Activated CD4-positive, alpha-beta memory T cell treated with anti-CD3 and anti-CD28 coated beads for 36 hours (primary cell): ENCODE measurements at places on chromosomes 11 and 22. TPM values are rescaled to one million over a fixed set of nuclear protein-coding genes. Genes with fewer than 3 reads are reported as not detected.

GRCh38 chr11:12278766-12279671 lies 98.4 kb upstream of the PARVA start:
- no peaks in the 10 kb centered on the region for H3K36me3 ChIP-seq
- H3K27ac ChIP-seq: no peak overlapping the region
- no peaks in the 10 kb centered on the region for H3K27me3 ChIP-seq
- DNase-seq: no peak

DNA sequence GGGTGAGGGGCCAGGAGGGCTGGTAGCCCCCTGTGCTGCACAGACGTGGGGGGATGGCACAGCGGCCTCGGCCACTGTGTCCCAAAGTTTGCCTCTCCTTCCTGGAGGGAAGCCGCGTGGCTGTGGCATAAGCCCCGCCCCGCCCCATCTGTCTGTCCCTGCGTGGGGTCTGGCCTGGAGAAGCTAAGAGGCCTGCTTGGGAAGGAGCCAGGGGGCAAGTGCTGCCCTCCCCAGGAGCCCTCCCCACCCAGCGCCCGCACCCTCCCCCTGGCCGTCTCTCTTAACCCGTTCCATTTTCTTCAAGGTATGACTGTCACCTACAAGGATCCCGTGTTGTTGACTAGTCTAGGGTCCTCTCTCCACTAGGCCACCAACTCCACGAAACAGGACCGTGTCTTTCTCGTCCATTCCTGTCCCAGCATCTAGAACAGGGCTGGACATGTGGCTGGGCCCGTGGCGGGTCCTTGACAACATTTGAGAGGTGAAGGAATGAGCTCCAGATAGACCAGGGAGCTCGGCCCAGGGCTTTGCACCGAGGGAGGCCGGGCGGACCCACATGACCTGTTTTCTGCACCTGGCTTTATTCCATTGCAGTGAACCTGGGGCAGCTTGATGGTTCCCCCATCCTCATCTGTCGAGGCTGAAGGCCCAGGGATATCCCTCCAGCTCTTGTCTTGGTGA lies 428.0 kb downstream of the TBC1D22A start:
- no peak overlapping the region for H3K4me3 ChIP-seq
- no peaks in the 10 kb centered on the region for H3K27me3 ChIP-seq
- H3K36me3 ChIP-seq: no peaks in the 10 kb centered on the region
- no peak overlapping the region for H3K27ac ChIP-seq
- H3K4me1 ChIP-seq: no peaks in the 10 kb centered on the region

Gene SLC22A25
- total RNA-seq: not detected

DNA sequence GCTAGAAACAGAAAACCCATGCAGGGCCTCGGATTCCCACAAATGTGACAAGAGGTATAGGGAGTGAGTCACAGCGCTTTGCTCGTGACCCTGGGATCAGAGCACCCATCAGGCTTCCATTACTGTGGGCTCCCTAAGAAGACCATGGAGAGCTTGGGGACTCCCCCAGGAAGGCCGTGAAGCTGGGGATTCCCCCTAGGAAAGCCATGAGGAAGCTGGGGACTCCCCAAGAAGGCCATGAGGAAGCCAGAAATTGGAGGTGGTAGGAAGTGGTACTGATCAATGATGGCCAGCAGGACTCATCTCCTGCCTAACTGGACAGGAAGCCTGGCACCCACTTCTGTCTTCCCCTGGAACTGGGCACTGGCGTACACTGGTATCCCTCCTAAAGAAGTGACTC lies 10.1 kb upstream of the DCPS start:
- H3K27me3 ChIP-seq: no peaks in the 10 kb centered on the region
- peaks cover 15% of the 10 kb centered on the region for H3K4me1 ChIP-seq
- H3K36me3 ChIP-seq: peaks cover 16% of the 10 kb centered on the region
- no peak overlapping the region for H3K4me3 ChIP-seq

DNA sequence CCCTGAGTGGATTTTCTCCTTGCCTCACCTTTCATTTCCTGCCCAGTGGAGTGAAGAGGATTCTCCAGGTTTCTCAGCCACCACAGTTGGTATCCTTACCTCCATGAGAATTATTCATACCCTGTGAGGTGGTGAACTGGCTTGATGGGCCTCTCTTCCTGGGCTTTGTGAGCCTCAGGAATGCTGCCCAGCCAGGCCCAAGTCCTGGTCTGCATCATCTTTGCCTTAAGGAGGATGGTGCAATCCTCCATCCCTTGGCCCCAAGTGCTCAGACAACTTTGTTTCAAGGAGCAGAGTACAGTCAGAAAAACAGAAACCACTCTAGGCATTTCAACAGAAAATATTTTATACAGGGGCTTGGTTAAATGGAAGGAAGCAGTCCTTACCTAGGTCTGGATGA lies 114.2 kb upstream of the CADM1 start:
- no peaks in the 10 kb centered on the region for H3K27me3 ChIP-seq
- H3K4me1 ChIP-seq: no peaks in the 10 kb centered on the region
- no peak overlapping the region for H3K4me3 ChIP-seq
- no peak for DNase-seq
- H3K27ac ChIP-seq: no peak overlapping the region
- no peaks in the 10 kb centered on the region for H3K36me3 ChIP-seq

GRCh38 chr11:78039391-78039918 lies 16.4 kb upstream of the KCTD14 start:
- no peaks in the 10 kb centered on the region for H3K36me3 ChIP-seq
- H3K4me1 ChIP-seq: peaks cover 12% of the 10 kb centered on the region
- peak overlapping the region; percentile 6 for H3K4me3 ChIP-seq
- DNase-seq: peak; percentile 10
- H3K27ac ChIP-seq: peak overlapping the region; percentile 80
